Renal cortical epithelial cell (primary cell): ENCODE measurements at places on chromosomes 6 and 20. TPM values are rescaled to one million over a fixed set of nuclear protein-coding genes. Genes with fewer than 3 reads are reported as not detected.

DNA sequence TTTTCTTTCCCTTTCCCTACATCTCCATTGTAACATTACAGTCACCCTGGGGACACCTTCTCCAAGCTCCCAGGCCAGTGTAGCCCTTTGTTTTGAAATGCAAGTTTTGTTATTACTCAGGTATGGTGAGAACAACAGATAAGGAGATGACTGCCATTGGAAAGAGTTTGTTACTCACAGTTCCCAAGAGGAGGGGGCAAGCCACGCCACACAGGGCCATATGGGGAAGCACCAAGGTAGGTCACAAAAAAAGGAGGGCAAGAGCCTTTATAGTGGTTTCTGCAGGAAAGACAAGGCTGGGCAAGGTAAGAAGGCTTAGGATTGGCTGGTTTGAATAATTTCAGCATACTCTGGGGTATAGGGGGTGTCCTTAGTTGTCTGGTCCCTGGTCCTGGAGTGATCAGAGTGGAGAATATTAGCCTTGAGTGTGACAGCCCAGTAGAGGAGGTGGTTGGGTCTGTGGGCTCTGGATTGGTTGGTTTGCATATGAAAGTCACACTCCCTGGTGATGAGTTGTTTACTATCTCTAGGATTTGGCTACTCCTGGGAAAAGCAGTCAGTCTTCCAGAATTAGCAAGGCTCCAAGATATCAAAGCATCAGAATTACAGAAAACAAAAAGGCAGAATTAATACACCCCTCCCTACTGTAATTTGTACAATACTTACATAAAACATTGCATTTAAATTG lies 33.1 kb upstream of the SMLR1 start:
- DNase-seq = no peak

Gene RANBP9
- 23.1 and 57.0 TPM in 2 replicates for total RNA-seq

Gene GHRH
- total RNA-seq = not detected in 2 replicates

DNA sequence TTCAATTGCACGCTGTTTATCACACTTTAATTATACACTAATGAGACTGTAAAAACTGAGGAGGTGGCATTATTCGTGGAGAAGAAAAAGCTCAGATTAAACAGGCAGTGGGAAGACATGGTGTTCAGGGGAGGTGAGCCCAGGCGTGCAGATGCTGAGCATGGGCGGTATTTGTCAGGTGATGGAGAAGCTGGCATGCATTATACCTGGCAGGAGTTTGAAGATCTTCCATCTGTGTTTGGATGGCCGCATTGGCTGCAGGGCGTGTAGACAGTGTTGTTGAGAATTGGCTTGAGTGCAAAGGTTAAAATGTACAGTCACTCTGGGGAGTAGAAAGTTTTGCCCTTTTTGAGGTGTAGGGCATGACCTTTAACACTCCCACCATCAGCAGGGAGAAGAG lies 213.8 kb downstream of the ERMARD start:
- DNase-seq = no peak

Gene PDE7B
- 0.35 and 3.2 TPM in 2 replicates for total RNA-seq

GRCh38 chr6:14756340-14756739 lies 489.5 kb upstream of the JARID2 start:
- DNase-seq = no peak

DNA sequence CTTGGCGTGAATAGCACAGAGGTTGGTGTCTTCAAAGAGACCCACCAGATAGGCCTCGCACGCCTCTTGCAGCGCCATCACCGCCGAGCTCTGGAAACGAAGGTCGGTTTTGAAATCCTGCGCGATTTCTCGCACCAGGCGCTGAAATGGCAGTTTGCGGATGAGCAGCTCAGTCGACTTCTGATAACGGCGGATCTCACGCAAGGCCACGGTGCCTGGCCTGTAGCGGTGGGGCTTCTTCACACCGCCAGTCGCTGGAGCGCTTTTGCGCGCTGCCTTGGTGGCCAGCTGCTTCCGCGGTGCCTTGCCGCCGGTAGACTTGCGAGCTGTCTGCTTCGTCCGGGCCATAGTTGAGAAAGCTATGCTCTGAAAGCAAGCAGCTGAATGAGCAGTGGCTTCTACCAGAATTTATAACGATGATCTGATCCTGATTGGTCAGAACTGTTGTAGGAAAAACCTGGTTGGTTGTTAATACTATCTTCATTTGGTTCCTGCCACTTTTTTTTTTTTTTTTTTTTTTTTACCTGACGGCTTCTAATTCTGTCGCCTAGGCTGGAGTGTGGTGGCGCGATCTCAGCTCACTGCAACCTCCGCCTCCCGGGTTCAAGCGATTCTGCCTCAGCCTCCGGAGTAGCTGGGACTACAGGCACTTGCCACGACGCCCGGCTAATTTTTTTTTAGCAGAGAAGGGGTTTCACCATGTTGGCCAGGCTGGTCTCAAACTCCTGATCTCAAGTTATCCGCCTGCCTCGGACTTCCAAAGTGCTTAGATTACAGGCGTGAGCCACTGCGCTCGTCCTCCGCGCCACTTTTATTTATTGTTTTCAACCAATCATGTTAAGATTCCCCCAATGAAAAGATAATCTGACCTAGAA lies 21.5 kb downstream of the OR2B2 start:
- DNase-seq = peak; percentile 98

- DNase-seq = no peak
These were observed 164.2 kb downstream of the GMPR start for GRCh38 chr6:16402581-16402900.

Gene TMEM244
- not detected in 2 replicates for total RNA-seq

- no peak for DNase-seq
These were observed 12.8 kb downstream of the MED23 start for GRCh38 chr6:131615275-131615674.

DNA sequence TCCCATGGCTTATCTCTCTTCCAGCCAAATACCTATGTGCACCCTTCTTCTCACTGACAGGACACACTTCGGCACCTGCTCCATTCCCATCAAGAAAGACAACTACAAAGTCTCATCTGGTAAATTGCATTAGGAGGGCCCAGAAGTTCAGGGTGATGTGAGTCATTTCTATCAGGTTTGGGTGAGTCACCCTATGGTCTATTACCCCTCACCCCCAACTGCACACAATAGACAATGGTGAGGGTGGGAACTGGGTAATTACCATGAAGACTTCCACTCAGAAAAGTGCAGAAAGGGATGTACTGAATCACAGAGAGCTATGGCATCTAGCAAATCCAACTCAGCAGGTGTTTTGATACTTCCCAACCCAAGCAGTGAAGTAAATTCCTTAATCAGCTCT lies 54.8 kb downstream of the OPN5 start:
- peak; percentile 78 for DNase-seq

DNA sequence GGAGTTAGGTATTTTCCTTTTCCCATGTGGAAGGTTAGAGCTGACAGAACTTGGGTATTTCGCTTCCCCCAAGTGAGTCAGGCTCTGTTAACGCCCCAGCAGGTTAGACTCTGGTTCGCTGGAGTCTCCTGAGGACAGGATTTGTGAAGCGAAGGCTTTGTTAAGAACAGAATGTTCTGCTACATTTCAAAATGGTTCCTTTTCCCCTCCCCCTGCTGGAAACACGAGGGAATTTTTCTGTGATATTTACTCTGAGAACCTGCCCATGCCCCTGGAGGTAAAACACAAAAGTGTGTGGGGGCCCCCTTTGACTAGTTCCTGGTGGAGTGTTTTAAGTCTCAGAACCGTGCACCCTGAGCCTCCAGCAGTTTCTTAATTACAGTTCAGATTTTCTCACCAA lies 731.4 kb upstream of the CITED2 start:
- peak; percentile 89 for DNase-seq

Gene SLC22A3
- total RNA-seq = 10.4 and 11.4 TPM in 2 replicates

GRCh38 chr6:95978230-95978629 lies 37.5 kb upstream of the FUT9 start:
- DNase-seq = peak; percentile 60

Gene PTGIS
- 0.52 and 7.1 TPM in 2 replicates for total RNA-seq

Gene ZC2HC1B
- not detected in 2 replicates for total RNA-seq

DNA sequence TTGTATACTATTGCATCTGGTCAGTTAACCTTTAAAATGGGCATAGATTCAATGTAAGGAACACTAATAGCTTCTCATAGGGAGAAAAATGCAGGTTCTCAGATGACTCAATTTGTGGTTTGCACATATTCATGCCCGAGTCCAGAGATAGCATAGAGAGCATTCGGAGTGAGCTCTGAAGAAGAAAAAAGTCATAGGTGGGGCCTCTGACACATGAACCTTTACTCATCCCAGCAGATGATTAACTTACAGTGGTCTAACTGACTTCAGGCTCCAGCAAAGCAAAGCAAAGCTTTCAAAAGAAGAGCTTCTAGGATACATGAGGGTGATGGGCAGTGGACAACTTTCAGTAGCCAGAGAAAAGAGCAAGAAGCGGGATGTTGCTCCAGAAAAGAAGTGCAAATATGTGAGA lies 55.3 kb upstream of the BTN3A2 start:
- peak; percentile 97 for DNase-seq

GRCh38 chr20:7829776-7830175 lies 110.5 kb downstream of the HAO1 start:
- no peak for DNase-seq

DNA sequence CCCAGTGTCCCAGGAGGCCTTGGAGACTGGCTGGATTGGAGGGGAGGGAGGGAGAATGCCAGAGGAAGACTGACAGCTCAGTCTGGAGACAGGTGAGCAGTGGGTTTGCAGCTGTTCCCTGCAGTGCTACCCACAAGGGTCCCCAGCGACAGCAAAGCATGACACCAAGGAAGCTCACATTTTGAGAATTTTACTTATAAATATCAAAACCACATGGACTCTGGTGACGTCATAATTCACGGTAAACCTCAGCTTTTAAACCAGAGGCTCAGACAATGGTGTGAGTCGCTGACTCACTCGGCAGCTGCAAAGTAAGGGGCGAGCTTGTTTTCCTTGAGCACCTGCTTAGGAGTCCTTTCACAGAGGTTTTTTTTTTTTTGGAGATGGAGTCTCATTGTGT lies 65.2 kb downstream of the THBS2 start:
- DNase-seq = peak; percentile 56

DNA sequence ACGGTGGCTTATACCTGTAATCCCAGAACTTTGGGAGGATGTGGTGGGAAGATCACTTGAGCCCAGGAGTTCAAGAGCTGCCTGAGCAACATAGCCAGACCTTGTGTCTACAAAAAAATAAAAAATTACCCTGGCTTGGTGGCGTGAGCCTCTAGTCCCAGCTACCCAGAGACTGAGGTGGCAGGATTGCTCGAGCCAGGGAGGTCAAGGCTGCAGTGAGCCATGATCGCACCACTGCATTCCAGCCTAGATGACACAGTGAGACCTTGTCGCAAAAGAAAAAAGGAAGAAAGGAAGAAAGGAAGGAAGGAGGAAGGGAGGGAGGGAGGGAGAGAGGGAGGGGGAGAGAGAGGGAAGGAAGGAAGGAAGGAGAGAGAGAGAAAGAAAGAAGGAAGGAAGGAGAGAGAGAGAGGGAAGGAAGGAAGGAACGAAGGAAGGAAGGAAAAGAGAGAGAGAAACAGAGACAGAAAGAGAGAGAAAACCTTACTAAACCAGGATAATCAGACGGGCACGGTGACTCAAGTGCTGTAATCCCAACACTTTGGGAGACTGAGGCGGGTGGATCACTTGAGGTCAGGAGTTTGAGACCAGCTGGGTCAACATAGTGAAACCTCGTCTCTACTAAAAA lies 10.9 kb upstream of the PNRC1 start:
- no peak for DNase-seq

DNA sequence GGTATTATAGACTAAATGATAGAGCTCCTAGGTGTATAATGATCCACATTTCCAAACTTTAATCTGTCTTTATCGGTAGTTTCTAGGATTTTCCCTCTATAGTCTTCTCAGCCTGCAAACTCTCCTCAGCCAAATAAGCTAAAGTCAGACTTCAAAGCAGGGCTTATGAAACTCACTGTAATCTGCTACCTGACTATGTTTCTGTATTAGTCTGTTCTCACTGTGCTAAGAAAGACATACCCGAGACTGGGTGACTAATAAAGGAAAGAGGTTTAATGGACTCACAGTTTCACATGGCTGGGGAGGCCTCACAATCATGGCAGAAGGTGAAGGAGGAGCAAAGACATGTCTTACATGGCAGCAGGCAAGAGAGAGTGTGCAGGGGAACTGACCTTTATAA lies 928.7 kb upstream of the ADGRB3 start:
- DNase-seq = no peak

DNA sequence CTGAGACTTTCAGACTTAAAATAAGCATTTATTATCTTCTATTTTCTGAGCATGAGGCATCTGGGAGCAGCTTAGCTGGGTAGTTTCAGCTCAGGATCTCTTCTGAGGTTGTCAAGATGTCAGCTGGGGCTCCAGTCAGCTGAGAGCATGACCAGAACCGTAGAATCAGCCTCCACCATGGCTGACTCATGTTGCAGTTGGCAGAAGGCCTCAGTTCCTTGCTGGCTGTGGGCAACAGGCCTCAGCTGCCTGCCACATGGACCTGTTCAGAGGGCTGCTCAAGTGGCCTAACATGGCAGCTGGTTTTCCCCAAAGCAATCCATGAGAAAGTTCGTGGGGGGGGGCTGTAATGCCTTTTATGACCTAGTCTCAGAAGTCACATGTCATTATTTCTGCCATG lies 142.3 kb downstream of the LY86 start:
- peak; percentile 89 for DNase-seq

DNA sequence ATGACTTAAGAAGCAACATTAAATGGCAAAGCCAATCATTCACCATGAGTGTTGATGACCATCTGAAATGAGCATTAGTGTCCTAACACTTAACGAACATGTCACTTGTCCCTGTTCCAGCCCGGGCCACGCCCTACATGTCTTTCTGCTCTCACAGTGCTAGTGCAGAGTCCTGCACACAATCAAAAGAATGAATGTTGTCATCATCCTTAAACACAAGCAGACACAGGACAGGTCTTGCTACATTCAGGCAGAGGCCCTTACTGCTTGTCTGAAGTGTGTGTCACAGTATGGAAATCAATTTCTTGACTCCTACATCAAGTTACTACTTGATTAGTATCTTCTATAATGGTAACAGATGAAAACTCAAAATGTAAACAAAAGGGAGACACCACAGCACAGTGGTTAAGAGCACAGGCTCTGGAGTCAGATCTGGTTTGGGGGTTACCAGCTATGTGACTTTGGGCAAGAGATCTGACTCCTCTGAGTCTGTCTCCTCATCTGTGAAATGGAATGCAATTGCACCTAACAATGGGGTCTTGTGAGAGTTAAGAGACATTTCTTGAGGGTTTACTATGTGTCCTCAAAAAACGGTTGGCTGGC lies 17.4 kb downstream of the UBE2V1 start:
- no peak for DNase-seq

Gene UBE2V1
- total RNA-seq = 15.5 and 56.4 TPM in 2 replicates

Gene SNAI1
- 0.52 and 2.7 TPM in 2 replicates for total RNA-seq

Gene MCCD1
- total RNA-seq = 0.15 TPM in 1 of 2 replicates, not detected in the other

Gene GPX5
- total RNA-seq = not detected in 2 replicates

Gene PAX1
- 0.10 TPM in 1 of 2 replicates, not detected in the other for total RNA-seq

GRCh38 chr6:1608222-1609040 lies 1.3 kb upstream of the FOXC1 start:
- DNase-seq = no peak
